Right hindlimb (tissue), 1 donor: ENCODE measurements at places on chromosomes 11 and 22.

GRCh38 chr11:116281173-116282160 lies 491.3 kb downstream of the BUD13 start:
- no peak for DNase-seq

DNA sequence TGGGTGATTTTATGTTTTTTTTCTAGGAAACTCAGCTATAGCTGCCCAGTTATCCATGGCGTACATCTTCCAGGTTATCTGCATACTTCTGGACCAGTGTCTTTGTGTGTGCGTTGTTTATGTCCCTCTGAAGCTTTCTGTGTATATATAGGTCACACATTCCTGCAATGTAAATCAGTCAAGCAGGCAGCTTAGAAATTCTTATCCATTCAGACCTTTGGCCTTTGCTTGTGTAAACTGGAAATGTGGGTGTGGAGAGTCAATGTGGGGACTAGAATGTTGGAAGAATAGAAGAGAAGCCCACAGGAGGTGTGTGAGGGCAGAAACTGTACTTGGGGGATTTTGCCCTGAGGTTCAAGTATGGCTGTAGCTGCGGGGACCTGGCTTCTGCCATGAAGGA lies 51.7 kb downstream of the BARX2 start:
- DNase-seq, result no peak

DNA sequence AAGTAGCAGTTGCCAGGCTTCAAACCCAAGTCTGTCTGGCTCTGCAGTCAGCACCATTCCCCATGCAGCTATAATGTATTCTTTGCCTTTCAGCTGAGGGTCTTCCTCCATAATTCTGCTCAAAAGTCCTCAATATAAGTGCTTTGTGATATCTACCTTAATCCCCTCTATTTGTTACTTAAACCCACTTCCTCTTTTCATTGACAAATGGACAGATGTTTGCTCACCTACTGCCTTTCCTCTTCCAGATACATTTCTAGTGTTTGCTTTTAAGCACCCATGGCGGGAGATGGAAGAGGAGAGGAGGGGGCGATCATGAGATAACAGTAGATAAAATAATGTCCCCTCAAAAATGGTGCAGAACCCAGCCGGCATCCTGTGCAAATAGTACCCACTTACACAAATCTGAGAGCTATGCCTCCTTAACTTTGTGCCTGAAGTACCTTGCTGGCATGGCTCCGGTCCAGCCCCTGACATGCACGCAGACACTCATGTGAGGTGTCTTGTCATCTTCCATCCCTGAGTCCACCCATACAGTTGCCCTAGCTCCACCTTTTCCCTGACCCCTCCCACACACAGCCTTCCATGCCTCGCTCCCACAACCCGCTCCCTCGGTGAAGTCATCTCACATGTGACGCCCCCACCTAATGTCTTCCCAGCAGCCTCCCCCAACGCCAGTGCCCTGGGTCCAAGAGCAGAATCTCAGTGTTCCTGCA lies 109.6 kb downstream of the TRIM29 start:
- DNase-seq, result no peak

- no peak for DNase-seq
Observed at GRCh38 chr11:111714522-111714921, 51.7 kb downstream of the PPP2R1B start.

DNA sequence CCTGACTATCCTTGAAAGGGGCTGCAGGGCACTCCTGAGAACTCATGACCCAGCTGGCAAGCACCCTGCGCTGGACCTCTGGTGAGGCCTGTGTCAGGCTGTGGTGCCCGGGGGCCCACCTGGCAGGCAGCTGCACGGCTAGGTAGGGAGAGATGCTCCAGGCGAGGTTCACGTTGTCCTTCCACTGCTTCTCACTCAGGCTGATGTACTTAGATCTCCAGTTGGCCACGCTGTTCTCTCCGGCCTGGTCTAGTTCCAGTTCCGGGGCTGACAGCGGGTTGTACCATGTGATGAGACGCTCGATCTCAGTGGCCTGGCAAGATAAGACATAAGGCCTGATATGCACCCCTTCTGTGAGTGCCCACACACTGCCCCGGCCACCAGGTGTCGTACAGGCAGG lies 44.7 kb upstream of the SERPIND1 start:
- no peak for DNase-seq
